ENCODE measurements at places on chromosomes 13 and 19. TPM values are rescaled to one million over a fixed set of nuclear protein-coding genes. Genes with fewer than 3 reads are reported as not detected.
A peak's percentile ranks its signal among the peaks of the same experiment; 100 is the strongest.

The POLD1 gene
- total RNA-seq = 10.8 TPM

The PSG3 gene
- total RNA-seq = not detected

The PLPPR3 gene
- not detected for total RNA-seq

The ZNF177 gene
- 3.5 TPM for total RNA-seq

The CGB5 gene
- total RNA-seq = not detected

The DNMT1 gene
- 23.9 TPM for total RNA-seq

The ALOX5AP gene
- total RNA-seq = 7.2 TPM

The SLC6A16 gene
- 1.1 TPM for total RNA-seq

The ATP1A3 gene
- total RNA-seq = 375 TPM

The STX10 gene
- total RNA-seq = 39.2 TPM

The ZNF557 gene
- 3.5 TPM for total RNA-seq

The SLC10A2 gene
- not detected for total RNA-seq

- no peak for DNase-seq
Observed at GRCh38 chr13:114068656-114069318, 63.6 kb downstream of the RASA3 start.

GRCh38 chr19:28633319-28634018 is 579.5 kb downstream of the UQCRFS1 start:
- DNase-seq = no peak

DNA sequence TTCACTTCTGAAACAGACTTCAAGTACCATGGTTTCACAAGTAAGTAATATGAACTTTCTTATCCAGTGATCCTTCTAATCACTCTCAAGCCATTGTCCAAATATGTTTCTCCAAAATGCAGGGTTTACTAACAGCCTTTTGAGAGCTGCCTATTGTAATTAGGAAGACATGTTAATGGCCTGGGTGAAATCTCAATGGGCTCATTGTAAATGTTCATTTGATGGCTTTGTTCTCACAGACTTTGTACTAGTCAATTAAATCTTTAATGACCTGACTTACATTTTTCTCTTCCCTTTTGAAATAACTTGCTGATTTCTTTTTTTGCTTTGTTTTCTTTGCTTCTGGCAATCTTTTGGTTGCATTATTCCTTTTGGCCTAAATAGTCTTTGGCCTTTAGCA is 444.8 kb downstream of the LIG4 start:
- no peak for DNase-seq

GRCh38 chr13:89011615-89012014 is 1340.4 kb downstream of the SLITRK5 start:
- DNase-seq = no peak

GRCh38 chr13:29457299-29457698 is 138.2 kb downstream of the SLC7A1 start:
- DNase-seq = no peak

DNA sequence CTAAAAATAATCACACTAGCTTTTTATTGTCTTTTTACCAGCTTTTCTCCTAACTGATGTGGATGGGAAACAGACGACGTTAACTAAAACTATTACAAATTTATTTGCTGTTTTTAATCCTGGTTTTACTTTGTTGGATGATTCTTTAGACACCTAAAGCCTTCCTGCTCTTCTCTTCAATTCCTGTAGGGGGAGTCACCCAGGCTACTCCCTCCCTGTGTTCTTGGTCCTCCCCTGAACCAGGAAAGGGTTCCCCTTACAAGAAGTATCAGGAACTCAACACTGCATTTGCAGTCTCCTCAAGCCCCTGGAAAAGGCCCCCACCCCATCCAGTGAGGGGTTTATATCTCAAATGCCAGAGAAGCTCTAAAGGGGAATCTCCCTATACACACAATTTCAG is 206.1 kb downstream of the SUCLA2 start:
- DNase-seq = no peak

DNA sequence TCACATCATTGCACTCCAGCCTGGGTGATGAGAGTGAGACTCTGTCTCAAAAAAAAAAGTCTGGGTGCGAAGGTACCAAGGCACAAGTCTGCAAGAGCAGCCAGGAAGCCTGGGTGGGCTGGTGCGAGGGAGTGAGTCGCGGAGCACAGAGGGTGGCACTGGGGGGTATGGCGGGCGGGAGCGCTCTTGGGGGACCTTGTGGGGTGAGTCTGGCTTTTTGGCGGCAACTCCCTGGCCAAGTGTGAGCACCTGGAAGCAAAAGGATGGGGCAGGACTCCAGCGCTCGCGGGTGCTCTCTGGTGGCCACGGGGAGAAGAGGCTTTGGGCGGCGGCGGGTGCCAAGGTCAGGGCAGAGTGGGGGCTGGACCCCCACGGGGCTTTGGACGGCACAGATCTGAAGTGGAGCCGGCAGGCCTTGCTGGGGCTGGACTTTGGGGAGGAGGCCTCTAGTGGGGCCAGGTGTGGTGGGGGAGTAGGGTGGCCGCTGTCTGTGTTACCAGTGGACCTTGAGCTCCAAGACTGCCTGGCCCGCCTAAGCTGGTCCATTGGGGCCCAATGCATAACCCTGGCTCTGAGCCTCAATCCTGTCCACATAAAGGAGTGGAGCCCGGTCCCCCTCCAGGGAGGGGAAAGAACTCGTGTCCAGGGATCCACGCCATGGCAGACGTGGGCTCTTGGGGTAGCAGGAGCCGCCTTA is 1.6 kb downstream of the P2RY11 start:
- no peak for DNase-seq

GRCh38 chr19:51458899-51459505 is 748 bp upstream of the SIGLEC8 start:
- DNase-seq = no peak

GRCh38 chr19:52638601-52639000 is 446 bp upstream of the ZNF83 start:
- DNase-seq = peak; percentile 22

DNA sequence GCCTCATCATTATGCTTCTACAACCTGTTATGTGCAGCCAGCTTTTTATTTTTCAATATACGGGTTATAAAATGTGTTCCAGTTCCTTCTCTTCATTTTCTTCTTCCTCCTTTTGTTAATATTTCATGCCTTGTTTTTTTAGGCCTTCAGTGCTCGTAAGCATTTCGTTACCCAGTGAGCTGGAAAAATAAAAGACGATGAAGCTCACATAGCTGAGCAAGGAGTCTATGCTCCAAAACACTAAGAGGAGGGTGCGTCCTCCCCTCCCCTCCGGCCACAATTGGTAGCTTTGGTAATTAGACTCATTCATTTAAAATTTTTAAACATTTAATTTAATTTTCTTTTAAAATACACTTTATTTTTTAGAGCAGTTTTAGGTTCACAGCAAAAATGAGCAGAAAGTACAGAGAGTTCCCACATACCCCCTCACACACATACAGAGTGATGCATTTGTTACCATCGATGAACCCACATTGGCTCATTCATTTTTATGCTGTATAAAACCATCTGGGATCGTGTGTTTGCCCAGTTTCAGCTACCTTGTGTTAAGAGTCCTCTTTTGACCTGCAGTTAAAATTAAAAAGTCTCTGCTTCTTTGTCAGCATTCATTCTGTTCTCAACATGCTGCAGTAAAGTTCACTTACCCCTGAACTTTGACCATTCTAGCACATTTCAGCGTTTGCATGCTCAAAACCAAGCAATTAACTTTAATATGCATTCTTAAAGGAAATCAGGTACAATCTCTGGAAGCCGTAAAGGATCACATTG is 223.9 kb downstream of the LACC1 start:
- DNase-seq = no peak

GRCh38 chr19:262125-262524 is 29.1 kb downstream of the PLPP2 start:
- no peak for DNase-seq

DNA sequence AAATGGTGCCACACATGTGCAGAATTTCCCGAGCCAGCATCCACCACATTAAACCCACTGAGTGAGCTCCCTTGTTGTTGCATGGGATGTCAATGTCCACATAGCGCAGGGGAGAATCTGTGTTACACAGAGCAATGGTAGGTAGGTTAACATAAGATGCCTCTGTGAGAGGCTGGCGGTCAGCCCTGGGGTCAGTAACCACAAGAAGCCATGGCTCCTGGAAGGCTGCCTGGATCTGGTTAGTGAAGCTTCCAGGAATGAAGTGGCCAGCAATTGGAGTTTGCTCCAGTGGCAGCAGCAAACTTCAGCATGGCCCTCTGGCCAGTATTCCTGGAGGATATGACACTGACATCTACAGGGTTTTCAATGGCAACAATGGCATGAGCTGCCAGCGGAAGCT is 37.0 kb upstream of the PCDH9 start:
- no peak for DNase-seq

DNA sequence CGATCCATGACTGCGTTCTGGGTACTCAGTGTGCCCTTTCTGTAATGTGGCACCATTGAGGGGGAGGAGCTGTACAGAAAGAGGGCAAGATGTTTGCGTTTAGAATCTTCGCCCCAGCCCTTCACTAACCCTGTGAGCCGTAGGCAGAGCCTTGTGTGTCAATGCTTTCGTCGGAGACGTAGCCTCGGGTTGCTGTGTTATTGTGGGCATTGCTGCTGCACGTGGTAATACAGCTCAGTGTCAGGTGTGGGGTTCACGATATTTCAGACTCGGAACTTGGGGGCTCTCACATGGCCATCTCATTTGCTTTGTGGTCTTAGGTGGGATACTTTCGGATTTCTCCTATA is 6.1 kb downstream of the RPS9 start:
- no peak for DNase-seq

DNA sequence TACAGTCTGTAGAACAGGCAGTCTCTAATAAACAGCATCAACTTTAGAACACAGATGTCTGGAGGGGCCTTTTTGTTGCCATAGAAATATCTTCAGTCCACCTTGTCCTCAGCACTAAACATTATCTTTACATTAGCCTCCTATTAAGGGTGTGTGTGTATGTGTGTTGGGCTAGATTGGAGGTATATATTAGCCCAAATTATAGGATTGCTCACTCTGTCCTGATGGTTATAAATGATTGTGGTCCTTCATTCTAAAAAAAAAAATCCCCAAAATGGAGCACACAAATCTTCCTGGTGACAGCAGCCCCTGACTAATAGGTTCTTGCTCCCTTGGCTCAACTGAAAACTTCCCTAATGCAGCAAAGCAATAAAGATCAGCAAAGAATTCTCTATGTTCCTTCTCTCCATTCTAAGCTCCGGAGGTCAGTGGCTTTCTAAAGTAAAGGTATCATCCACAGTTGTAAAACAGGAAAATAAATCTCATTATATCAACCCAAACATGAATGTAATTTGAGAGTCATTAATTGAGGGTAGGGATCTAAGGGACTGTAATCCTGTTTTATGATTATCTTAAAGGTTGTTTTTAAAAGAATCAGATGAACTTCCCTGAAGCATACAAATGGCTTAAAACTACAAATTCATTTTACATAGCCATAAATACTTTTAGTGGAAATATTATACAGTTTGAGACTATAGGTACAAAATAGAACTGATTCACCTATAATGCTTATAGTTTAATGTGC is 232.7 kb downstream of the KLF12 start:
- no peak for DNase-seq

DNA sequence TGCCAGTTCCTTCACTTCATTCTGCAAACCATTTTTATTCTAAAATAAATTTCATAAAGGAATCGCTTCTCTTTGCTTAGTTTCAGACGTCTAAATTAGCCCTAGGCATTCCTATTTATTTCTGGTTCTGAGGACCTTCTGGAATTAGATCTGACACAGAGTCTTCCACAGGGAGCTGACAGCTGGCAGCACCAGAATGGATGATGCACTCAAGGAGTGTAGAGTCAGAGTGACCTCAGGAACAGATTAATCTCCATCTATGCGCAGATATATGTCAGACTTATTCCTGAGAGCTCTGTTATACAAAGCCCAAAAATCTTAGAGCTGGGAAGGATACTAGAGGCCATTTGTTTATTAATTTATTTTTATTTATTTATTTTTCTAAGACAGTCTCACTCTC is 450.8 kb downstream of the HS6ST3 start:
- DNase-seq = no peak

GRCh38 chr13:42484386-42484785 is 89.6 kb upstream of the TNFSF11 start:
- DNase-seq = no peak

DNA sequence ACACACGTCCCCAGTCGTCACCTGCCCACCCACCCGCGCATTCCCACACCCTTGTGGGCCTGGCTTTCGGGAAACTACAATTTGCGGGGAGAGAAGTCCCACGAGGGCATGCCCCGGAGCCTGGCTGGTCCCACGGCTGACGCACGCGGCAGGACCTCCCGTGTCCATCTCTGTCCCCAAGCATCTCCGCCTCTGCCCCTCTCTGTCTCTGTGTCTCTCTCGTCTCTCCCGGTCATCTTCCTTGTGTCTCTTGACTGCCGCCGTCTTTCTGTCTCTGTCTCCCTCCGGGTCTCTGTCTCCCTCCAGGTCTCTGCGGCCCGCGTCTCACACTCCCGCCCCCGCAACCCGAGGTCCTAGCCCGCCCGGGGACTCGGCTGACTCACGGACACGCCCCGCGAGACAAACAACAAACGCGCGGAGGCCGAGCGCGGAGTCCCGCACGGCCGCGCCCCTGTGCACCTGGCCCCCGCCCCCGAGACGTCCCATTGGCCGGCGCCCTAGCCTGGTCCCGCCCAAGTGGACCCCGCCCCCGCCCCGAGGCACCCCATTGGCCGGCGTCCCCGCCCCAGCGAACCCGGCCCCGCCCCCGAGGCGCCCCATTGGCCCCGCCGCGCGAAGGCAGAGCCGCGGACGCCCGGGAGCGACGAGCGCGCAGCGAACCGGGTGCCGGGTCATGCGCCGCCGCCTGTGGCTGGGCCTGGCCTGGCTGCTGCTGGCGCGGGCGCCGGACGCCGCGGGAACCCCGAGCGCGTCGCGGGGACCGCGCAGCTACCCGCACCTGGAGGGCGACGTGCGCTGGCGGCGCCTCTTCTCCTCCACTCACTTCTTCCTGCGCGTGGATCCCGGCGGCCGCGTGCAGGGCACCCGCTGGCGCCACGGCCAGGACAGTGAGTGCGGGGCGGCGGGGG is at the start of gene FGF22:
TSS of gene FGF22 (plus strand) at position 627 of the 908 bp plus-strand sequence. CDS start at position 674, 47 bp downstream.
- DNase-seq = peak; percentile 95

DNA sequence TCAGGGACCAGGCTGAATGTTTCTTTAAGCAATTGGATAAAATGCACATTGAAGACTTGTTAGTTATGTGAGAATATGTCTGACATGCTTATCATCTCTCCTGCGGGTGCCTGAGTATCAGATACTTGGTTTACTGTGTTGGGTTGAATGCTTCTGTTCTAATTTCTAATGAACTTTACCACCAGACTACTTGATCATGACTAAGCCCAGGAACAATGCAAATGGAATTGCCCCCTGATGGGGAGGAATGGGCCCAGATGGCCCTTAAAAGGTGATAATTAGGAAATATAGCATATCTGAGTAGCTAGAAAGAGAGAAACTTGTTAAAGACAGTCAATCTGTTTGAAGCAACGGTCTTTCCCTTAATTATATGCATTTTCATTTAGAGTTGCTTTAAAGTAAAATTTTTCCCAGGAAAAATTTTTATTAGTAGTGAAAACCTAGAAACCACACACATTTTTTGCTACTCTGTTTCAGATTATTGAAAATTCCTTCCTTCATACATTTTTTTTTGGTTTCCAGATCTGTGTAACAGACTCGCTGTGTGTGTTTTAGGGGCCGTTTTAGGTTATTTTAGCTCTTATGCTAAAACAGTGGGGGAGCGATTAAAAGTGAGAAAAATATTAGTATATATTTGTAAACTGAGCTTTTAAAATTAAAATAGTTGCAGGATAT is 186.6 kb downstream of the TM9SF2 start:
- DNase-seq = no peak

Measured in left ventricle myocardium inferior (tissue), 1 donor.